Neural progenitor cell (in vitro differentiated cells): ENCODE measurements at places on chromosomes 2 and 18. TPM values are rescaled to one million over a fixed set of nuclear protein-coding genes. Genes with fewer than 3 reads are reported as not detected.

- peaks cover 10% of the 10 kb centered on the region for H3K4me1 ChIP-seq
- no peak for DNase-seq
- no peaks in the 10 kb centered on the region for H3K27me3 ChIP-seq
- no peak overlapping the region for H3K27ac ChIP-seq
Measured at GRCh38 chr2:20582600-20583221, 68.2 kb downstream of the HS1BP3 start.

- no peak overlapping the region for H3K4me3 ChIP-seq
- no peak overlapping the region for H3K27ac ChIP-seq
- H3K4me1 ChIP-seq, result no peaks in the 10 kb centered on the region
- DNase-seq, result no peak
Measured at GRCh38 chr2:189249171-189249570, 69.6 kb upstream of the COL5A2 start.

- peaks cover 11% of the 10 kb centered on the region for H3K4me1 ChIP-seq
- no peaks in the 10 kb centered on the region for H3K27me3 ChIP-seq
Measured at GRCh38 chr2:62176801-62177200, 19.1 kb upstream of the B3GNT2 start.

DNA sequence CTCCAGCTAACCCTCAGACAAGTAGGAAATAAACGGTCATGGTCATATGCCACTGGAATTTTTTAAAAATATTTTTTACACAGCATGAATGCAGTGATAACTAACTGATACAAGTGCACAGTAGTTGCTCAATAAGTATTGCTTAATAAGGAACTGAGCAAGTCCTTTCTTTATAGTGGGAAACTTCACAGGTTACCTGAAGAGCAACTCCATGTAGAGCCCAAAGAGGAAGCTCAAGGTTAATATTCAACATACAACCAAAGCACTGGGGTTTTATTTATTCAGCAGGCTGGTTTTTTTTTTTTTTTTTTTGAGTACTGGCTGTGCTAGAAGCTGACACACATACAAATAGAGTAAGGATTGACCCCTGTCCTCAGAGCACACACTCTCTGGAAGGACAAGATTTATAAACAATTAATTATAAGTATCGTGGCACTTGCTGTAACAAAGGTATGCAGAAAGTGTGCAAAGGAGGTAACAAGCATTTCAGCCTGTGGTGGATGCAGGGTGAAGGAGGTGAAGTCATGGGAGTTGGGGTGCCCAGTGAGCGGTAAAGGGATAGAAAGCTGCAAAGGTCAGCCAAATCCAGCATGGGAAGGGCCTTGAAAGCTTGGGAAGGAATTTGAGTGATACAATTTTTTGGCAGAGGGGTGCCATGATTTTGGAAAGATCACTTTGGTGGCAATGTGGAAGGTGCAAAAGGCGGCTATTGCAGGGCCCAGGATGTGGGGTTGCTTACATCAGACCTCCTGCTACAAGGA, 52.7 kb downstream of the ATOH8 start:
- H3K27ac ChIP-seq, result no peak overlapping the region
- no peak for DNase-seq
- no peak overlapping the region for H3K4me3 ChIP-seq
- H3K36me3 ChIP-seq, result no peaks in the 10 kb centered on the region

DNA sequence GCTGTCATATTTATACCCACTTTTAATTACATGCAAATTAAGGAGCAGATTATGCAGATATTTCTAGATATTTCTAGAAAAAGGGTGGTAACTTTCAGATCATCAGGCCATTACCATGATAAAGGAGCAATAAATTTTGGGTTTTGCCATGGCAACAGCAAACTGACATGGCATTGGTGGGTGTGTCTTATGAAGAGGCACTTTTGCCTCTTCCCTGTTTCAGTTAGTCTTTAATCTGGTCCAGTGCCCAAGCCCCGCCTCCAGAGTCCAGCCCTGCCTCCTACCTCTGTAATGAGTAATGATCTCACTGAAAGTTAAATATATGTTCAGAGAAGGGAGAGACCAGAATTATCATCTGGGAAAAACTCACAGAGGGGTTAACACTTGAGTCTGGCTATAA, 124.8 kb downstream of the SCG2 start:
- no peak for DNase-seq
- H3K4me3 ChIP-seq, result no peak overlapping the region
- H3K4me1 ChIP-seq, result peaks cover 8% of the 10 kb centered on the region
- H3K27ac ChIP-seq, result no peak overlapping the region

- no peak overlapping the region for H3K27ac ChIP-seq
- no peaks in the 10 kb centered on the region for H3K36me3 ChIP-seq
- H3K4me3 ChIP-seq, result no peak overlapping the region
- no peaks in the 10 kb centered on the region for H3K27me3 ChIP-seq
- no peak for DNase-seq
- H3K4me1 ChIP-seq, result peaks cover 7% of the 10 kb centered on the region
Measured at GRCh38 chr2:228600265-228600664, 418.8 kb upstream of the SPHKAP start.

DNA sequence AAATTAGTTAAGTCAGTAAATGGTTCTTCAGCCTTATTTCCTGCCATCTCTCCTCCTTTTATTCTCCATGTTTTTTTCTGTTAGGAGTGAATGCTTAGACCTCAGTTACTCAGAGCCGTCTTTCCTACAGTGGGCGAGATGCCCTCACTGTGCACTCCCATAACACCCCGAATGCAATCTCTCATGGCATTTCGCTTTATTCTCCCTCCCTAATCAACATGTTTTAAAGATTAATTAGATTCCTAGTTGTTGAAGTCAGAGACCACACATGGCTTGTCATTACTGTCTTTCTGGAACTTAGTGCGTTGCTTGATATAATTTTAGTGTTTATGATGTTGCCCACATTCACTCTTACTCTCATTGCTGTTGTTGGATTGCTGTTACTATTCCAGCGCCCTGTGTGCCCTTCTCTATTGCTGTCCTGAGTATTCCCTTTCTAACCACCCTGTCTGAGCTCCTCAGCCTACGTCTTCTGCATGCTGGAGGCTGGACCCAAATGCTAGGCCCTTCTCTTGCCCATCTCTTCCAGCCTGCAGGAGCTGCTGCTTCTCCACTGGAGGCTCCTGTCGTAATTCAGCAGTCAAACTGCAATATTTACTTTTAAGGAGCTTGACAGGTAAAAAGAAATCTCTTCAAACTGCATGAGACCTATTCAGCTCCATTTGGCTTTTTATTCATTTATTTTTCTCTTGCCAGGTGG, 99.3 kb downstream of the MAP2 start:
- H3K4me1 ChIP-seq, result peaks cover 17% of the 10 kb centered on the region
- H3K27ac ChIP-seq, result no peak overlapping the region
- H3K4me3 ChIP-seq, result no peak overlapping the region
- DNase-seq, result no peak

DNA sequence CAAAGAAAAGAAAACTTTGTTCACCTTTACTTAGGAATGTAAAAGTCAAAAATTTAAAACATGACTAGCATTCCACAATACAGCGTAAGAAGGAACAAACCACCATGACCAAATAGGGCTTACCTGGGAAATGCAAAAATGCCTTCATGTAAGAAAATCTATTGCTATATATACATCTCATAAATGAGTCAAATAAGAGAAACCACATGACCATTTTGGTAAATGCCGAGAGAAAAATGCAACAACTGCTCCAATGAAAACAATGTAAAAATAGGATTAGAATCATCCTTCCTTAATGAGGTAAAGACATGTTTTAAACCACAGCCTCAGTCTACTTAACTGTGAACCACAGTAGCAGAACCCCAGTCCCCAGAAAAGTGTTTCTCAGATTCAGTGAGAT, 49.4 kb downstream of the TGOLN2 start:
- peaks cover 9% of the 10 kb centered on the region for H3K4me1 ChIP-seq
- DNase-seq, result no peak
- H3K4me3 ChIP-seq, result no peak overlapping the region
- H3K36me3 ChIP-seq, result no peaks in the 10 kb centered on the region
- H3K27ac ChIP-seq, result no peak overlapping the region
- H3K27me3 ChIP-seq, result no peaks in the 10 kb centered on the region

The NEB gene
- total RNA-seq, result 0.49 and 0.53 TPM in 2 replicates

The YIPF4 gene
- 21.5 and 29.0 TPM in 2 replicates for total RNA-seq

GRCh38 chr18:73778032-73778359, 369.6 kb downstream of the FBXO15 start:
- H3K36me3 ChIP-seq, result no peaks in the 10 kb centered on the region
- H3K27ac ChIP-seq, result no peak overlapping the region
- no peak overlapping the region for H3K4me3 ChIP-seq
- DNase-seq, result no peak
- H3K4me1 ChIP-seq, result peaks cover 18% of the 10 kb centered on the region

The PPP1CB gene
- total RNA-seq, result 134 and 244 TPM in 2 replicates

DNA sequence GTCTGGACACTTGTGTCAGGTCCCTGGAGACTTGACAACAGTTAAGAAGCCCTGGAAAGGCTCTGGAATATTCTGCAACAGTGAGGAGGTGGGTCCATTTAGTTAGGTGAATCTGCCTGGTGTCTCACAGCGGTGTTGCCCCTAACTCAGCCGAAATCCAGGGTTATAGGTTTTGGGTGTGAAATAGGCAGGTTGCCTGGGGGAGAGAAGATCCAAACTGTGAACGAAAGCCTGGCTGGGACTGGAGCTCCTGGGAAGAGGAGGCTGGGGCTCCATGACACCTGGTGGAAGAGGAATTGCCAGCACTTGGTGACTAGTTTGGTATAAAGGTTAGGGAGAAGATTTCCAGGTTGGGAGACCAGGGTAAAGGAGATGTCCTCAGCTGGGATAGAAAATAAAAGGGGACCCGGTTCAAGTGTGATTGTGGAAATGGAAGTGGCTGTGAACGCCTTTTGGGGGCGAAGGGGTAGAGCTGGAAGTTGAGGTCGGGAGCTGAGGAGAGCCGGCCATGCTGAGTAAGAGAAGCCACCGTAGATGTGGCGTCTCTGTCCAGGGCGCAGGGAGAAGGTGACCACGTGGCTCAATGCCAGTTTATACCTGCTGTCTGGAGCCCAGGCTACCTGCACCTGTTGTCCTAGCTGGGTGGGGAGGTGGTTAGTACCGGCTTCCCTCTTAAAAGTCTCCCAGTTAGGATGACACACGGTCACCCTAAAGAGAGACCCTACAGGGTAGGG, 3.0 kb upstream of the GAREM2 start:
- no peak for DNase-seq
- H3K27ac ChIP-seq, result no peak overlapping the region
- H3K4me3 ChIP-seq, result no peak overlapping the region
- peaks cover 8% of the 10 kb centered on the region for H3K4me1 ChIP-seq

The MARCO gene
- total RNA-seq, result not detected in 2 replicates

DNA sequence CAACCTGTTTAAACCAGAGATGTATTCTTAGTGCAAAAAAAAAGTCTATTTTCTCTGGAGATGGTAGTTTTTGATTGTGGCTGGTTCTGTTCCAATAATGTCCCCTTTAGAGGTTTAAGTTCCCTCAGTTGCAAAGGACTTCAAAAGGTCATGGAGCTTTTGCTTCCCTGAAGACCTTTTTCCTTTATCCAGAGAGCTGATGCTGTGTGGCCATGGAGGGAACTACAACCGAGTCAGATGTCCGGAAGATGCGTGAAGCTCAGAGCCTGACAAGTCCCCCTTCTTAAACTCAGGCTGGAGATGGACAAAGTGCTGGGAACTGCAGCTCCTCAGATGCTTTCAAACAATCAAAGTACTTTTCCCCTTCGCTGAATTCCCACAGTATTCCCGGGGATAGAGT, 176.1 kb downstream of the TMEM18 start:
- peak; percentile 46 for DNase-seq
- peaks cover 31% of the 10 kb centered on the region for H3K27me3 ChIP-seq
- no peak overlapping the region for H3K27ac ChIP-seq
- H3K36me3 ChIP-seq, result no peaks in the 10 kb centered on the region

DNA sequence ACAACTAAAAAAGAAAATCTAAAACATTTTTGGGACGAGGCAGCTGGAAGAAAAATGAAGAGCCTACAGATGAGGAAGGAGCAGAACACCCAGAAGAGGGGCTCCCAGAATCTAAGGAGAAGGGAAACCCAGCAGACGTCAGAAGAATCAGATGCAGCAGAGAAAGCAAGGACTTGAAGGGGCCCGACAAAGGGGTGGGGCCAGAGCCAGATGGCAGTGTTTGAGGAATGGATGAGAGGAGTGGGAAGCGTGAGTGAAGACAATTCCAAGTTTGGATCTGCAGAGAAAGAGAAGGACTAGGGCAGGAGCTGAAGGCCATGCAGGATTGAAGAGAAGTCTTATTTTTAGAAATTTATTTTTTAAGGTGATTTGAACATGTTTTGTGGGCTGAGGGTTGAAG, 19.3 kb downstream of the PTMA start:
- no peak for DNase-seq
- no peak overlapping the region for H3K27ac ChIP-seq
- H3K27me3 ChIP-seq, result no peaks in the 10 kb centered on the region

The GAL3ST2 gene
- 0.09 TPM in 1 of 2 replicates, not detected in the other for total RNA-seq

- no peak for DNase-seq
- no peaks in the 10 kb centered on the region for H3K4me1 ChIP-seq
- no peaks in the 10 kb centered on the region for H3K27me3 ChIP-seq
- H3K4me3 ChIP-seq, result no peak overlapping the region
Measured at GRCh38 chr2:231132129-231132528, 7.3 kb upstream of the HTR2B start.
